Activated naive CD8-positive, alpha-beta T cell treated with anti-CD3 and anti-CD28 coated beads, Interleukin-2, amount 50 U/mL, for 16 hours (primary cell): ENCODE measurements at places on chromosomes 12 and 14.

DNA sequence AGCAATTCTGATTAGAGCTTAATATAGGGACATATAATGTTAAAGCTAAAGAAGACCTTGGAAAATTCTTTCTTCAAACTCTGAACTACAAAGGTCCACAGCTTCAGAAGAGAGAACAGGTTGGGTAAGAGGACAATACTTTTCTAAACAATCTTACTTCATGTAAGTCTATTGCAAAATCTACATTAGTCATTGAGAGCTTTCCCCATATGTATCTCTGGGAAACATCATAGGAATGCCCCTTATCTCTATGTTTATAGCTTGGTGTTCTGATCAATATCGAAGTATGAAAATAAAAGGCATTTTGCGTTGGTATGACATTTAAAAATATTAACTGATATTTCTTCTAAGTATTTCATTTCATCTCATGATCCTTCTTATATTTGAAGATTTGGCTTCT, 962.6 kb downstream of the AACS start:
- DNase-seq = no peak

DNA sequence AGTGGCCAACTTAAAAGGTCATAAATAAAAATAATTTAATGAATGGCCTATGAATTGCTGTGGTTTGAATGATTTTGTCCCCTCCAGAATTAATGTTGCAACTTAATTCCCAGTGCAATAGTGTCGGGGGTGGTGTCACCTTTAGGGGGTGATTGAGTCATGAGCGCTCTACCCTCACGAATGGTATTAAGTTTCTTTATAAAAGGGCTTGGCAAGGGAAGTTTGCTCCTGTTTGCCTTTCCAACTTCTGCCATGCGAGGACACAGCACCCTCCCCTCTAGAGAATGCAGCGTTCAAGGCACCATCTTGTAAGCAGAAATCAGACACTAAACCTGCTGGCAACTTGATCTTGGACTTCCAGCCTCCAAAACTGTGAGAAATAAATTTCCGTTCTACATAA, 253.3 kb downstream of the ATXN7L3B start:
- no peak for DNase-seq

GRCh38 chr12:95918194-95918993, 24.0 kb downstream of the CCDC38 start:
- no peak for DNase-seq

DNA sequence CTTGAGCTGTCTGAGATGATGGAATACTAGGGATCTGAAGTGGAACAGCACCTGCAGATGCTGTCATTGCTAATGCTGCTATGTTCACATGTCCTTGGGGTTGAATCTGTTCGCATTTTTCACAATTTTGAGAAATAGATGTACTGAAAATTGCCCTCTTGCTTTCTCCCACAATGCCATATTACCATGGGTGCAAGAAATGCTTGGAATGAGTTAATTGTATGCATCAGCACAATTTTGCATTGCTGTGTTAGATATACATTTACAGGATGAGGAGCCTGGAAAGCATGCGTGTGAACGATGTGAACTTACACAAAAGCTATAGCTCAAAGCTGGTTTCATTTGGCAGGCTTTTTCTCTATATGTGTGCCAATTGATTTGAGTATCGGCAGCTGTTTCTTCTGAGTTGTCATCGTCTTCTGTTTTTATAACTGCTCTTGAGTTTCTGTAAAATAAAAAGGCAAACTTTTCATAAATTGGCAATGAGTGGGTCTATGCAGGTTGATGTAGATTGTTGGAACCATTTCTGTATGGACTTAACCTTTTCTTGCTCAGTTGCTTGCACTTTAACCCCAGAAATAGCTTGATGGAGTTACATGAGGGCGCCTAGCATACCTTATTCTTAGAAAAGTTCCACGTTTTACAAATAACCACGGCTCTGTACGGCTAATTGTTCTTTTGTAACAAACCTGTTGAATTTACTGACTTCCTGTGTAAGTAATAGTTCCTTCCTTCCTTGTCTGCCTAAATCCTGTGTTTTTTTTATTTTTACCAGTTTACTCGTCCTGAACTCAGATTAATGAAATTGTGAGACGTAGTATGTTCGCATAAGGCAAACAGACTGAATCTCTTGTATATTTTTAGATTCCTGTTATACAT, 105.9 kb downstream of the FGD4 start:
- DNase-seq = no peak

- DNase-seq = no peak
Observed at GRCh38 chr12:63319386-63319785, 168.4 kb upstream of the AVPR1A start.
